Activated CD4-positive, alpha-beta T cell treated with anti-CD3 and anti-CD28 coated beads, Interleukin-2, amount 50 U/mL, for 16 hours (primary cell): ENCODE measurements at places on chromosomes 16 and 17.

DNA sequence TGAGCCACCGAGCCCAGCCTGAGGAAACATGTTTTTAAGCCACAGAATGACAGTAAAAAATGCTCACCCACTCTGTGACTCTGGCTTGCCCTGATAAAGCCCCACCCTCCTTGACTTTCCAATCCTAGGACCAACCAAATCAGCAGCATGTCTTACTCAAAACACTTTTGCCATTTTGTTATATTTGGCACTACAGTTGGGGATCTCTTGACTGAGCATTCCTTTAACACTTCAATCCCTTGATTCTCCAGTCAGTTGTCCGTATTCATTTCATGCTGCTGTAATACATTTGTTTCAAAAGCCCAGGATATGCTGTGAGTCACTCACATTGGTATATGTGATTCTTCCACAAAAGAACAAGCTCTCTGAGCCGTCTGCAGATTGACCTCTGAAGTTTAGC, 8.2 kb downstream of the MYH3 start:
- DNase-seq: no peak

DNA sequence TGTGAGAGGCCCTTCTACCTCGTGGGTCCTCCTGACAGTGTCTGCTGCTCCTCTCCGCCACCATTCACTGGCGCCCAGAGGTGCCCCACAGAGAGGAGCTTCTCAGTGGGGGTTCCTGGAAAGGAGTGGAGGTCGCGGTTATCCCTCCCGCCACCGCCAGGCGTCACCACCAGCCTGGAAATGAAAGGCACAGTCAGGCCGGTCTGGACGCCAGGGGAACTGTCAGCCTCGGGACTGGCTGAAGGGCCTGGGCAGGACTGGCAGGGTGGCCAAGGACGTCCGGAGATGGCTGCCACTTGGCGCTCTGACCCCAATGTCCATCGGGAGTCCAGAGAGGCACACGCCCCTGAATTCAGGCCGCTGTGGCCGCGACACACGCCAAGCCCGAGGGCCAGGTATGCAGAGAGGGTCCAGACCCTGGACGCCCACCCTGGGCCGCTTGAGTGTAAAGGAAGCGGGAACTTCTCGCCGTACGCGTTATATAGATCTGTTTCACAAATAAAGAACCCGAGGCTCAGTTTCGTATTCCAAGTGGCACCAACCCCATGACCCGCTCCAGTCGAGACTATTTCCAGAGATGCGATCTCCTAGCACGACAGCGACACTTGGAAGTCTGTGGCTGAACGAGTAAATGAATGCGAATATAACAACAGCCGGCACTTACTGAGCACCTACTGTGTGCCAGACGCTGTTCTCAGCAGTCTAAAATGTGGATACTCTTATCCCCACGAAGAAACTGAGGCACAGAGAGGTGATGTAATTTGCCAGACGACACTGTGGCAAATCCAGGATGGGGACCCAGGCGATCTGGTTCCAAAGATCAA, 7.6 kb upstream of the NXPH3 start:
- peak; percentile 87 for DNase-seq

DNA sequence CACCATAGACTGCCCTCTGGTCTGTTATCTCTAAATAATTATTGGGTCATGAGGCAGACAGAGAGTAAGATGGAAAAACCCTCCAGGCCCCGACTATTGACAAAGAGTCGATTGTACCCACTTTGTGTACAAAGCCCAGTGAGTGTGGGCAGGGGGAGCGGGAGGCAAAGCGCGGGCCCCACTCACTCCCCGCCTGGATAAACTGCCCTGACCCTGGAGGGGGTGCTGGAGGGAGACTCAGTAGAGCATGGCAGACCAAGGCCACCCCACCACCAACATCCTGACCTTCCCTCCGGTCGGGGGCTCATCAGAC, 11.2 kb upstream of the CPSF4L start:
- DNase-seq: no peak

- DNase-seq: no peak
Measured at GRCh38 chr17:61487161-61487988, 35.2 kb downstream of the TBX4 start.

GRCh38 chr17:42548070-42548837, 4.5 kb upstream of the HSD17B1 start:
- DNase-seq: peak; percentile 79
